Colonic mucosa (tissue), 4 donors: ENCODE measurements at places on chromosomes 2 and 18. TPM values are rescaled to one million over a fixed set of nuclear protein-coding genes. Genes with fewer than 3 reads are reported as not detected.

ASPRV1 gene
- 0.82 TPM for total RNA-seq

- no peak for DNase-seq
Measured at GRCh38 chr2:23556929-23557328, 171.9 kb downstream of the KLHL29 start.

DNA sequence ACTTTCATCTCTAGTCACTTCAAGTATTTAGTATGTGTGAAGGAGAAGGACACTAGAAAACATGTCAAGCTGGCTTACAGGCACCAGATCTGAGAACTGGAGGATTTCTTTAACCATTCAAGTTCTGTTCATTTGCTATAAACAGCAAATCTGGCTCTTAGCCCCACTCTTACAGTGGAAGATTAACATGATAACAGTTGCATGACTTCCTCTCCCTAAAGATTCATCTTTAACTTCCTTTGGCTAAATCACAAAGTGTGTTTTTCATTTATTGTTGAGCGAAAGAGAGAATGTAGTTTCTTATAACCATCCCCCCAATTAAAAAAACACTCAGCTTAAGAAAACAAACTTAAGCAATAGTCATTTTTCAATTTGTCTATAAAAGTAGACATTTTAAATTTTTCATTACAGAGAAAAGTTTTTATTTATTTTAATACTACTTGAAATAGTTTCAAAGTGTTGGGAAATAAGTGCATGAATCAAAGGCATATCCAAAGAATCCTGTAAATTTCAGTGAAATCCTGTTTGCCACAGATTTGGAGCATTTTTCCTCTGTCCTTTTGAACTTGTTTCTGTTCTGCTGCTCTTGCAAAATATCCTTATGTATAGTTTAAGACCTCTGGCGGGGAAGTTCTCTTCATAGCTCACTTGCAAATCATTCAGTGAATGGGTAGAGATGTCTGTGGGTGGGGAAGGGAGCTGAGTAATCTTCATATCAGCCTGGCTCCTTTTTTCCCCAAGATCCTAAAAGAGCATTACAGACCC is 241.0 kb upstream of the RBBP8 start:
- DNase-seq: no peak

LBX2 gene
- total RNA-seq: 0.99 TPM

TCF4 gene
- 9.8 TPM for total RNA-seq

GRCh38 chr2:182359027-182359989 is 67.5 kb downstream of the PDE1A start:
- DNase-seq: no peak

DNA sequence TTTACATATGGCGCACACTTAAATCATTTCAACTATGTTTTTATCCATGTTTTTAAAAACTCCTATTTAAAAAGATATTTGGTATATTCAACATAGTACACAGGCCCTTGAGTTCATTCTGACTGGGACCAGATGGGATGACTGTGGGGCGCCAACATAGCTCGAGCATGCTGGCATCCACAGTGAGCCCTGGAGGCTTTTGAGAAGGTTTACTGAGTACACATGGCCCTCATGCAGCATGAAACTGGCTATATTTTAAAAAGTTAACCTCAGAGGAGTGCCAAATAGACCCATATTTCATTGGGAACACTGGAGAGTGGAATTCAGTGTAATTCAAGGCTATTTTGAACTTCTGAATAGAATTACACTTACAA is 83.6 kb downstream of the CCDC85A start:
- DNase-seq: no peak

GRCh38 chr2:43191947-43192516 is 34.4 kb downstream of the ZFP36L2 start:
- DNase-seq: no peak

GRCh38 chr2:9703701-9704221 is 73.0 kb upstream of the YWHAQ start:
- DNase-seq: peak; percentile 31

GRCh38 chr18:74477771-74478170 is 18.4 kb upstream of the CNDP2 start:
- DNase-seq: no peak

CYRIA gene
- total RNA-seq: 3.8 TPM

DNA sequence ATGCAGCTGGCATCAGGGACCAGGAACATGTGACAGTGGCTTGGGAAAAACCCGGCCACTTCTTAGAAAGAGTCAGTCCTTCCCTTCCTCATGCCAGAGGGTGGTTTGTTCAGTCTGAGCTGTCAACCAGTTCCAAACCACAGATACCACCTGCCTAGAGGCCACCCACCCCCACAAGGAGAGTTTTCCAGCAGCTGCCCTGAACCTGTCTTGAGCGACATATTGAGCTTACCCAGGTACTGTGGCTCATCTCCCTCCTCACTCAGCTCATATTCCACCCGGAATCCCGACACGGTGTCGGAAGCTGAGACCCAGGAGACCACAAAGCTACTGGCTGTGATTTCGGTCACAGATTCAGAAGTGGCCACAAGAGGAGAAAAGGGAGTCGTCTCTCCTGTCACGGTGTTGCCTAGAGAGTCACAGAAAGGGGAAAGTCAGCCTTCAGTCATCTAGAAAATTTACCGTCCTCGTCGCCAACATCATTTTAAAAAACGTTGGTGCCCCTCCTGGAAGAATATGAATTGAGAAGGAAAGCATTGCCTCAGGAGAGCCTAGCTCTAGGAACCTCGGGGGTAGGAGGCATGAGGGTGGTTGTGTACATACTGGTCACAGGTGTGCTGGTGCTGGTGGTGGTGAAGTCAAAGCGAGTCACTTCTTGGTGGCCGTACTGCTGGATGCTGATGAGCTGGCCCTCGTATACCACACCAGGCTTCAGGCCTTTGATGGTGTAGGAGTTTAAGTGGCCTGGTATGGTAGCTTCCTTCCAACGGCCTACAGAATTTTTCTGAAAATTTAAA is 26.3 kb downstream of the FN1 start:
- no peak for DNase-seq
